Activated T-helper 2 cell treated with anti-CD3 and anti-CD28 coated beads, Interferon-gamma antibody, Interleukin-2, Interleukin-4, amounts not matched to agents 10 μg/mL and 5 μg/mL and 100 μg/mL, durations not matched to agents 14 hours and 24 hours and 36 hours (primary cell): ENCODE measurements at places on chromosomes 13 and 19. TPM values are rescaled to one million over a fixed set of nuclear protein-coding genes. Genes with fewer than 3 reads are reported as not detected.
A peak's percentile ranks its signal among the peaks of the same experiment; 100 is the strongest.

PTPRH gene
- not detected in 2 replicates for total RNA-seq

KRTDAP gene
- not detected in 2 replicates for total RNA-seq

C3 gene
- total RNA-seq = 4.4 and 6.3 TPM in 2 replicates

C1QTNF9B gene
- total RNA-seq = not detected in 2 replicates

- H3K4me1 ChIP-seq = peaks cover 2% of the 10 kb centered on the region
- peaks cover 47% of the 10 kb centered on the region for H3K27me3 ChIP-seq
- H3K27ac ChIP-seq = no peak within 1 kb of the TSS
These were observed at the start of gene AXL for GRCh38 chr19:41218615-41219507. Gene AXL (plus strand): TSS chr19:41219223. CDS start chr19:41219393, 170 bp downstream.

GRCh38 chr19:6481541-6482342 is at the start of gene DENND1C:
Gene DENND1C (minus strand): TSS chr19:6481787. CDS start chr19:6481695, 92 bp downstream.
- DNase-seq = peak; percentile 60
- H3K27ac ChIP-seq = peak within 1 kb of the TSS; percentile 91
- peaks cover 19% of the 10 kb centered on the region for H3K4me1 ChIP-seq
- peak within 1 kb of the TSS; percentile 91 for H3K4me3 ChIP-seq

DNA sequence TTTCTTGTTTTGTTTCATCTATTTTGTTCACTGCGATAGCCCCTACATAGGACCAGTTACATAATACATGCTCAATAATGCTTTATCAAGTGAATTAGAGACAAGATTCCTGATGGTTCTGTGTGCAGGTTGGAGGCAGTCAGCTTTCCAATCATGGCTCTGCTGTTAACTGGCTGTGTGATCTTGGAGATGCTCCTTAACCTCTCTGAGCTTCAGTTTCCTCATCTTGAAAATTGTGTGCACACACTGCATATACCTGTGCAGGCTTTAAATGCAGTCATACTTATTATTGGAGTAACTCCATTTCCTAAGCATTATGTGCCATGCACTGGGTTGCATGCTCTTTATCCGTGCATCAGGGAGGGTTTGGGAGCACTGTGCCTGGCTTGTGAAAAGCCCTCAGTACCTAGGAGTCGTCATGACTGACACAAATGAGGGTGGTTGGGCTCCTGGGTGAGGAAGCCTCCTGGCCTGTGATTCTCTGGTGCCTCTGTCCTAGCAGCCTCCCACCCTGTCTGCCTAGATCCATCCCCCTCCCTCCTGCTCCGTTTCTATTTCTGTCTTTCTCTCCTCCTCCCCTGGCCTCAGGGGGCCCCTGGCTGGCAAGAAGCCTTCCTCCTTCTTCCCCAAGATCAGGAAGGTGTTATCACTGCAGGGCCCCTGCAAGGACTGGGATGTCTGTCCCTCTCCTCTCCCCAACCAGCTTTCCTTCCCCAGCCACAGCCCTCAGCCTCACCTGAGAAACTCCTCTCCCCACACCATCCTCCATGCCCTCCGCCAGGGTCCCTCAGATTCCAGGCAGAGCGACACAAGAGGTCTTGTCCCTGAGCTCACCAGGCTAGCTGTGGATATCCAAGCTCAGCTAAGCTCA is 8.7 kb downstream of the IFNL1 start:
- DNase-seq = no peak
- H3K27ac ChIP-seq = no peak overlapping the region
- H3K36me3 ChIP-seq = peaks cover 10% of the 10 kb centered on the region
- H3K27me3 ChIP-seq = peaks cover 6% of the 10 kb centered on the region
